WTC11 (cell line): ENCODE measurements at places on chromosomes 5 and 9. TPM values are rescaled to one million over a fixed set of nuclear protein-coding genes. Genes with fewer than 3 reads are reported as not detected.

The CDKN2A gene
- 0.50 to 0.57 TPM (median 0.57 TPM) in 3 replicates for total RNA-seq

DNA sequence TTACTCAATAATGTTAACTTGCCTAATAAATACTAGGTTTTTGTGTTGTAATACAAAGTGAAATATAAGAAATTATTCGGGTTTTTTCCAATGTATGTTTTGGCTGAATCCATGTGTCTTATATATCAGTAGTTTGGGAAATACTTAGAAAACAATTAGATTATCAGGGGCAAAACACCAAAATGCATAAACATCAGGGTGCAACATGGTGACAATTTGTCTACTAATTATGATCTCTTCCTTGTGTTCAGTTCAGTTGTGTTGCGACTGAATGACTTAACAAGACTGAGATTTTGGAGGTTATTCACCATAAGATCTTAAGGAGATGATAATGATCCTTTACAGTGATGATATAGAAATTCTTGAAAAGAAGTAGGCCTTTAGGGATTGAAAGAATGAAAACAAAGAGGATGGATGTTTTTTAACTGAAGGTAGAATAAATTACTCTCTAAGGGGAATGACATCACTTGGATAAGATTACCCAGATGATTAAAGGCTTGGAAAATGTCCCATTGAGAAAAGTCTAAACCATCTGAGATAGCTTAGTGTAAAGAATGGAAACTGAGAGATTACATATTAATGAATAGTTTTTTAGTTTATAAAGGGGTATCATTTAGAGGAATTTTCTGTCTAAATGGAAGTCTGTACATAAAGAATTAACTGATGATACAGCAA, 415.8 kb downstream of the SPATA31D1 start:
- DNase-seq: no peak

- no peak for DNase-seq
These were observed 29.0 kb downstream of the MTMR12 start for GRCh38 chr5:32283539-32284377.

DNA sequence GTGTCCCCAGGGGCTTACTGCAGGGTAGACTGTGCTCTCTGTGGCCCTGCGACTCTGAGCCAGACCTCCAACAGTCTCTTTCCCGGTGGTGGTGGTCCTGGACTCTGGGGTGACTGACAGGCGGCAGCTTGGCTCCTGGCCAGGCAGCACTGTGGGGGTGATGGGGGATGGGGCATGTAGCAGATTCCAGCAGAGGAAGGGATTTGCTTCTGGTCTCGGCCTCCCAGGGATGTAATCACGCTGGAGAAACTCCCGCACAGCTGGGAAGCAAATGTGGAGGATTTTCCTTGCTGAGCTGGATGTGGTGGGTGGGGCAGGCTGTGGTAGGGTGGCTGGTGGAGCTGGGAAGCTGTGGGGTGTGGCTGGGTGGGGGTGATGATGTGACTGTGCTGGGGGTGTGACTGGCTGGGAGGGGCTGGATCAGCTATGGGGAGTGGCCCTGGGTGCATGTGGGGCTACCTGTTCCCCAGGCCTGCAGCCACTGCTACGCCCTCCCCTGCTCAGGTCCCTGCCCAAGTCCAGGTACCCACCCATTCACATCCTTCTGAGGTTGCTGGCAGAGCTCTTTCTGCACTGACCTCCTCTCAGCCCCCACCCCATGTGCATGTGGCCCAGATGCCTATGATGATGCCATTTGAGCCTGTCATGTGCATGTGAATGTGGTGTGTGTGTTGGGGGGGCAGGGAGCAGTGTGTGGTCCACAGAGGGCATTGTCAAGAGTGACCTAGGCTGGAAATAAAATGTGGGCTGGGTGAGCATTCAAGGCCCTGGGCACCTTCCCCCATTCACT, 3.8 kb downstream of the NDST1 start:
- peak; percentile 64 for DNase-seq
